ENCODE measurements at places on chromosomes 3 and 15. TPM values are rescaled to one million over a fixed set of nuclear protein-coding genes. Genes with fewer than 3 reads are reported as not detected.

GRCh38 chr3:45319231-45319995 is 69.0 kb upstream of the LARS2 start:
- H3K36me3 ChIP-seq, result no peaks in the 10 kb centered on the region
- H3K27ac ChIP-seq, result no peak overlapping the region

CHRNB4 gene
- not detected for total RNA-seq

FAM3D gene
- 1.5 TPM for total RNA-seq

GOLGA6A gene
- total RNA-seq, result not detected

DNA sequence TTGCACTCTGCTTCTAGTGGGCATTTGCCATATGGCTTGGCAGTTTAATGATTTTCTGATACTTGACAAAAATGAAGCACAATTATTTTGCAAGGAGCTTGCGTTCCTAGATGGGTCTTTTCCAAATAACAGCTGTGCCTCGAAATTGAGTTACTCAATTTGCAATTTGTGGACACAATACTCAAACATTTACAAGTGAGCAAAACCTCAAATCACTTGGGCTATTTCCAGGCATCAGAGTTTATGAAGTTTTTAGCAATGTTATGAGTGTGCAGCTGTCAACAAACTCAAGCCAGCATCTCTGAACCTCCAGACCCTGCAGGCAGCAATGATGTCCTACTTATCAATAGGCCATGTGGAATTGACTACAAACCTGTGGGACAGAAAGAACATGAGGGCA is 41.3 kb downstream of the NMNAT3 start:
- no peak overlapping the region for H3K27ac ChIP-seq
- no peak for DNase-seq
- no peaks in the 10 kb centered on the region for H3K36me3 ChIP-seq
- no peak overlapping the region for H3K4me3 ChIP-seq
- H3K27me3 ChIP-seq, result no peaks in the 10 kb centered on the region

DNA sequence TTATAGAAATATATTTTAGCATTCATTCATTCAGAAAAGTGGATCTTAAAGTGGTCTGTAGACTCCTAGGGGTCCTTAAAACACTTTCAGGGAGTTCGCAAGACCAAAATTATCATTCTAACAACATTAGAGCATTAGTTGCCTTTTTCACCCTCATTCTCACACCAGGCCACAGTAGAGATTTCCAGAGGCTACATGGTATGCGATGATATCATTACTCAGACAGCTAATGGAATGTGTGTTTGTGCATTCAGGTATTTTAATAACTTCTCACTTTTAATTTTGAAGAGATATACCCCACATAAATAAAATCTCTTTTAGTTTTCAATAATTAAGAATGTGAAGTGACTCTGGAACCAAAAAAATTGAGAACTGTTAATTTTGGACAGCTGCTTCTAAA is 206.9 kb downstream of the NSUN3 start:
- H3K4me3 ChIP-seq, result no peak overlapping the region
- no peaks in the 10 kb centered on the region for H3K27me3 ChIP-seq
- no peaks in the 10 kb centered on the region for H3K36me3 ChIP-seq
- no peaks in the 10 kb centered on the region for H3K4me1 ChIP-seq
- H3K27ac ChIP-seq, result no peak overlapping the region
- DNase-seq, result no peak

- no peaks in the 10 kb centered on the region for H3K36me3 ChIP-seq
- no peaks in the 10 kb centered on the region for H3K4me1 ChIP-seq
- no peak overlapping the region for H3K4me3 ChIP-seq
- DNase-seq, result no peak
- no peaks in the 10 kb centered on the region for H3K27me3 ChIP-seq
These were observed 193.5 kb downstream of the ULK4 start for GRCh38 chr3:41768363-41768762.

SYNPR gene
- not detected for total RNA-seq

- no peaks in the 10 kb centered on the region for H3K27me3 ChIP-seq
- no peak overlapping the region for H3K27ac ChIP-seq
- H3K4me3 ChIP-seq, result no peak overlapping the region
- H3K4me1 ChIP-seq, result no peaks in the 10 kb centered on the region
These were observed 9.1 kb upstream of the DAZL start for GRCh38 chr3:16614033-16615031.

DNA sequence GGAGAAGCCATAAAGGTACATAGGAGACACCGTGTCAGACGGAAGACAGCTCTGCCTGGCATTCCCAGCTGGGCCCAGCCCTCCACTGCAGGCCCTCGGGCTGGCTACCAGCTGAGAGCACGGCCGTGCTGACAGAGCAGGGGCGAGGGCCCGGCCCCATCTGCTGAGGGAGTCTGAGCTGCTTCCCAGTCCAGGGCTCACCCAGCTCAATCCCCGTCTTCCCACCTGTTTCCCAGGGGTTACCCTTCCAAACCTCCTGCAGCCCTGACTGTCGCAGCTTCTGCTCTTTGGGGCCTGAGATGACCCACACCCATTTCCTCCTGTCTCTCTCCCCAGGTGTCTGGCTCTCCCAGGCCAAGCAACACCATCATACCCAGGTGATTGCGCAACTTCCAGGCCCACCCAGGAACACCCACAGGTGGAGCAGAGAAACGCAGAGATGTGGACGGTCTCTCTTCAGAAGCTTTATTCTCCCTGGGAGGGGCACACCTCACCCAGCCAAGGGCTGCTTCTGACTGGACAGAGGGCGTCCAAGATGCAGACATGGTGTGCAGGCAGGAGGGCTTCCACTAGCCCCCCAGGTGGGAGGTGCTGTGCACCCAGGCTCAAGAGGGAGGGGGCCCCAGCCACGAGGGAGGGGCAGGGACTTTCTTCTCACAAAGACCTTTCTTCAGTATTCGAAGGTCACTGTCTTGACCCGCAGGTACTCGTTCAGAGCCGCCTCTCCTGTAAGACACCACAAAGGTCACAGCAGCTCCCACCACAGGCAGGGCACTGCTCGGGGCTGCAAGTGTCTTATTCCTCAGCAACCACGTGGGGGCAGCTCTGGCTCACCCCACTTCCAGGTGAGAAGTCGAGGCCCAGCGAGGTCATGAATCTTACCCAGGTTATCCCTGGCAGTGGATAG is 19.4 kb upstream of the SLC41A3 start:
- H3K4me1 ChIP-seq, result no peaks in the 10 kb centered on the region
- no peaks in the 10 kb centered on the region for H3K36me3 ChIP-seq
- no peak overlapping the region for H3K4me3 ChIP-seq
- no peak overlapping the region for H3K27ac ChIP-seq

GOLGA6L9 gene
- 3.3 TPM for total RNA-seq

- DNase-seq, result no peak
- no peaks in the 10 kb centered on the region for H3K27me3 ChIP-seq
- H3K4me3 ChIP-seq, result no peak overlapping the region
- peak overlapping the region; percentile 85 for H3K27ac ChIP-seq
These were observed 7.6 kb downstream of the CHSY1 start for GRCh38 chr15:101244036-101244781.

DNA sequence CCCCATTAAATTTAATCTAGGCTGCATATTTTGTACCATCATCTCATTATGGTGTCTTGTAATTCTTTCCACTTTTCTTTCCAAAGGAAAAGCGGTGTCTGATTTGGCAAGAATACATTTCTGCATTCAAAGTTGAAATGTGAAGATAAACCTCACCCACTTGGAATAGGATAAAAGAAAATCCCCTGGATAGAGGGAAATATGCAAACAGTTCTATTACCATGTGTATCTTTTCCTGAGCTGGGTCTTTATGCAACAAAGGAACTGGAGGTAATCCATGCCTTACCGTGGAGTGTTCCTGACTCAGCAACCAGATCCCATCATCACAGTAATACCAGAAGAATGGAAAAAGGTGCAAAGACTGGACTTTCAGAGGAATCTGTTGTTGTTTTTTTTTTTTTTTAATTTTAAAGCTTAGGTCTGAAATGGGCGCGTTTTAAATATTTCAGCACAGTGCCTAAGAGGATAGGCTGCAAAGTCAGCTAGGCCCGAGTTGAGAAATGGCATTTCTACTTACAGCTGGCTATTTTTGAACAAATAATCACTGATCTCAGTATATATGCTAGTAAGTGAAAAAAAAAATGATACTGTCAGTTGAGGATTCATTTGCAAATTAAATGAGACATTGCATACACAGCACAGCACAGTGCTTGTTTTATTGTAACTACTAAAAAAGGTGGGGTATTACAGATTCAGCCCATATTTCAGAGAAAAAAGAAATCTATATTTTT is 55.5 kb upstream of the ADAMTS9 start:
- no peaks in the 10 kb centered on the region for H3K4me1 ChIP-seq
- no peak overlapping the region for H3K27ac ChIP-seq
- no peaks in the 10 kb centered on the region for H3K27me3 ChIP-seq
- no peaks in the 10 kb centered on the region for H3K36me3 ChIP-seq

DNA sequence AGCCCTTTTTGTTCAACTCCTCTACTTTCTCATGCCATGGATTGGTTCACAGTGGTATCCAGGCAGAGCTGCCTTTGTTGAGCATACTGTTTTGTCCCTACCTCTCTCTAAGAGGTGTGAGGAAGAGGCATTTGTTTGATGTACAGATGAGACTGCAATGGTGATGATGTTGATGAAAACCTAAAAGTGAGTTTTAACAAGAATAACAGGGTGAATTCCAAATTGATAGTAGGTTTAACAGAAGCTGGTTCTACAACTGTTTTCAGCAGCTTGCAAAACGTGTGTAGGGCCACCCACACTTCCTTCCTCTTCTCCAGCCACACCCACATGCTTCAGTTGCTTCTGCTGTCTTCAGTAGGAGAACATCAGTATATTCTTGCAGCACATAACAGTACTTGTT is 10.2 kb downstream of the SNRK start:
- H3K4me1 ChIP-seq, result peaks cover 14% of the 10 kb centered on the region
- DNase-seq, result peak; percentile 60
- H3K36me3 ChIP-seq, result no peaks in the 10 kb centered on the region
- H3K27ac ChIP-seq, result peak overlapping the region; percentile 66
- H3K4me3 ChIP-seq, result no peak overlapping the region
- no peaks in the 10 kb centered on the region for H3K27me3 ChIP-seq

- H3K4me3 ChIP-seq, result no peak overlapping the region
- H3K27me3 ChIP-seq, result no peaks in the 10 kb centered on the region
- DNase-seq, result no peak
- H3K4me1 ChIP-seq, result no peaks in the 10 kb centered on the region
- no peak overlapping the region for H3K27ac ChIP-seq
These were observed 102.9 kb downstream of the SEMA6D start for GRCh38 chr15:47820057-47820746.

SUSD5 gene
- total RNA-seq, result 1.8 TPM

DNA sequence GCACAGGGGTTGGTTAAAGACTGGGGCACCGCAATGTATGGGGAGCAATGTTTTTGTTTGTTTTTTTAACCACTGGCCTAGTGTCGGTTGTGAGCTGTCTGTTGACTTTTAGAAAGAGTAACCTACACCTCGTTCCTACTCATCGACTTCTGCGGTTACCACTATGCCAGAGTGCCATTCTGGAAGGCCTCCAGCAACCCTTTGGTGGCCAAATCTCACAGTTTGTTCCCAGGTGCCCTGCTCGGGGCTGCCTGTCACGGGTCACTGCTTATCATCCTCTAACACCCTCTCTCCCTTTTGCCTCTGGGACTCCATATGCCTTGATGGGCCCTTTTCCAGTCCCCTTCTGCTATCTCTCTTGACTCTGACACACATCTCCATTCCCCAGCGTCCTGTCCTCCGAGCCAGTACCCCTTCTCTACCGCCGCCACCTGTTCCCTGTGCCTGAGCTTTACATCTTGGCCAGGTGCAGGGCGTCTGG is 290.4 kb upstream of the C2CD4B start:
- DNase-seq, result no peak
- no peak overlapping the region for H3K4me3 ChIP-seq
- H3K27me3 ChIP-seq, result no peaks in the 10 kb centered on the region
- no peak overlapping the region for H3K27ac ChIP-seq

DNA sequence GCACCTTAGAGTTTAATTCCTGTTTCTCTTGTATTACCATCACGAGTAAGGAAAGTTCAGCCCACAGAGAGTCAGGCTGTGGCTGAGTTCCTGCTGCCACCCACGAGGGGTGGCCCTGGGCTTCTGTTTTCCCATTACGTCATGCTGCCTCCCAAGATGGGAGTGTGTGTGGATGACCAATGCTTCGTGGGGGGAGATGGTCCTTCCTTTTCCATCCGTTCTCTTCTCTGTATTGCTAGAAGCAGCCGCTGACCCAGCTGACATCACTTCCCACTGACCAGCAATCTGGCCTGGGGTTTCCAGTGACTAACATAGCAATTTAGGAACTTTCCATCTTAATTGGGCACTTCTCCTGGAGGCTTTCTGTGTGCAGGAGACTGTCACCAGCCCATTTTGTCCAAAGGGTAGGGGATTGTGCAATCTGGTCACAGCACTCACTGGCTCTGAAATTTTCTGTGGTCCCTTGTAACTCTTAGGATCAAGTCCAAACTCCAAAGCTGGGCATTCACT is 9.3 kb downstream of the IRAK2 start:
- H3K27ac ChIP-seq, result peak overlapping the region; percentile 85
- H3K4me3 ChIP-seq, result no peak overlapping the region
- H3K27me3 ChIP-seq, result no peaks in the 10 kb centered on the region
- H3K36me3 ChIP-seq, result peaks cover 22% of the 10 kb centered on the region
- no peak for DNase-seq

ESYT3 gene
- total RNA-seq, result 24.5 TPM

GRCh38 chr3:31092748-31093589 is 198.5 kb upstream of the GADL1 start:
- DNase-seq, result no peak
- H3K27ac ChIP-seq, result no peak overlapping the region
- no peaks in the 10 kb centered on the region for H3K27me3 ChIP-seq
- peaks cover 11% of the 10 kb centered on the region for H3K4me1 ChIP-seq

CCR5 gene
- 13.8 TPM for total RNA-seq

ERC2 gene
- total RNA-seq, result 3.3 TPM

GRCh38 chr15:68504681-68505170 is 72.8 kb upstream of the ITGA11 start:
- H3K27me3 ChIP-seq, result no peaks in the 10 kb centered on the region
- H3K4me1 ChIP-seq, result no peaks in the 10 kb centered on the region
- no peak for DNase-seq
- H3K4me3 ChIP-seq, result no peak overlapping the region
- H3K36me3 ChIP-seq, result no peaks in the 10 kb centered on the region
- H3K27ac ChIP-seq, result no peak overlapping the region

SLC28A2 gene
- not detected for total RNA-seq

DNA sequence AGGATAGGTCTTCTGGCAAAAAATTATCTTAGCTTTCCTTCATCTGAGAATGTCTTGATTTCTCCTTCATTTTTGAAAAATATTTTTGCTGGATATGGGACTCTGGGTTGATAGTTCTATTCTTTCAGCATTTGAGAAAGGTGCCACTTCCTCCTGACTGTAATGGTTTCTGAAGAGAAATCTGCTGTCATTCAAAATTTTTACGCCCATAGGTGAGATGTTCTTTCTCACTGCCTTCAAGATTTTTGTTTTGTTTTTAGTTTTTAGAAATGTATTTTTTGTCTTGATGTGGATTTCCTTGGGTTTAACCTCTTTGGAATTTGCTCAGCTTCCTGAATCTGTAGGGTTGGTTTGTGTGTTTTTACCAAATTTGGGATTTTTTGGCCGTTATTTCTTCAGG is 37.1 kb upstream of the ATP2B2 start:
- H3K36me3 ChIP-seq, result no peaks in the 10 kb centered on the region
- no peak overlapping the region for H3K27ac ChIP-seq
- peaks cover 10% of the 10 kb centered on the region for H3K27me3 ChIP-seq
- H3K4me3 ChIP-seq, result no peak overlapping the region
- DNase-seq, result no peak
